SW480 (cell line): ENCODE measurements at places on chromosomes 16 and 17.

DNA sequence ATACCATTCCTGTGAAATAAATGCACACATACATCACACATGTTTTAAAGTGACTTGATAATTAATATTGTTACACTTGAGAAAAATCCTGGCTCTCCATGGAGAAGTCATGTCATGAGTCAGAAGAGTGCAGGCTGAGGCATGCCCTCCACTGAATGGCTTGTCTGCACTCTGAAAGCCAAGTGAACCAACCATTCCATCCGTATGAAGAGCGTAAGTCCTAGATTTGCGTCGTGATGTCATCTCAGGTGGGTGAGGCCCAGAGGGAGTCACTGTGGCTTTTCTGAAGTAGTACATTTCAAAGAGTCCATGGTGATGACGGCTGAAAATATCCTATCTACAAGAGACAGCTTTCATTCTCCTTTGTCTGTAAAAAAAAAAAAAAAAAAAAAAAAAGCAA, 83.5 kb upstream of the IRX5 start:
- DNase-seq: peak; percentile 79

- DNase-seq: no peak
These were observed 353.7 kb downstream of the SHISA9 start for GRCh38 chr16:13254998-13255614.

- DNase-seq: no peak
These were observed 177.9 kb downstream of the WSCD1 start for GRCh38 chr17:6248061-6248460.

DNA sequence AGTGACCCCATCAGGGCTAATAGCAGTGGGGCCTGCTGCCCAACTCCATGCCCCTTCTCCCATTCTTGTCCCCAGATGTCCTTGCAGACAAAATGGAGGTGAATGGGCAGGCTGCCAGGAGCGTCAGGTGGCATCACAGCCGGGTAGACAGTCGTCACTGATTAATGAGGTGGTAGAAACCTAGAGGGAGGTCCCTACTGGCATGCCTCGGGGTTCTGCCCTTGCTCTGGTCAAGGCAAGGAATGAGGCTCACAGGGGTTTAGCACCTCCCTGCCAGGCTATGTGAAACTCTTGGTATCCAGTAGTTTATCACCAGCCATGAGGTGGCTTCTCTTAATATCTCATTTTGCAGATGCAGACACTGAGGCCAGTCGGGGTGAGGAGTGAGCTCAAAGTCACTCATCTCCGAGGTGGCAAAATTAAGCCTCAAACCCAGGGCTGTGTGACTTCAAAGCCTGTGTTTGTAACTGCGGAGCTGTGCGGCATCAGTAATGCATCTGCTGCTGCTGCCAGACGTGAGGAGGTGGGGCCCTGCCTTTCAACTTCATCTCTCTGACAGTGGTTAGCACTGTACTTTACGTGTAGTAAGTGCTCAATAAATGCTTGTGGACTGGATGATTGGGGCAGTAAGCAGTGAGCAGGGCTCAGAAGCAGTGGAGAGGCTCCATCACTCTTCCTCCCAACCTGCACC, 21.3 kb downstream of the RAI1 start:
- no peak for DNase-seq

DNA sequence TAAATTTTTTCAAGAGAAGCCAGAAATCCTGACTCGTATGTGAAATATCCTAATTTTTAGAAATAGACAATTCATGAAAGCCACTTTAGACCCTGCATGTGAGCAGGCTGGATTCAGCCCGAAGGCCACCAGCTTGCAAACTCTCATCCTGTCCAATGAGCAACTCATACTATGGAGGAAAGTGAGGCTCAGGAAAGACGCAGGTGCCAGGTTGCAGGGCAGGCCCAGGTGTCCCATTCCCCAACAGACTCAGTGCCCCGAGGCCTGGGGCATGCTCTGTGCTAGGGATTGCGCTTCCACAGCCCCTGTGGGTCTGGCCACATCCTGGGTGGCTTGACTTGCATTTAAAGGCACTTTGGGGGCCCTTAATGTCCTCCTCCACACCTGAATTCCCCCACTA, 16.7 kb upstream of the RASD1 start:
- no peak for DNase-seq

GRCh38 chr17:8122422-8122923, 1.4 kb downstream of the HES7 start:
- peak; percentile 70 for DNase-seq

GRCh38 chr16:53899431-53899830, 195.5 kb downstream of the FTO start:
- DNase-seq: no peak

- DNase-seq: peak; percentile 7
These were observed 481.3 kb downstream of the TMEM114 start for GRCh38 chr16:8108991-8109509.

- peak; percentile 21 for DNase-seq
These were observed 10.5 kb upstream of the NUDT7 start for GRCh38 chr16:77711775-77712174.

DNA sequence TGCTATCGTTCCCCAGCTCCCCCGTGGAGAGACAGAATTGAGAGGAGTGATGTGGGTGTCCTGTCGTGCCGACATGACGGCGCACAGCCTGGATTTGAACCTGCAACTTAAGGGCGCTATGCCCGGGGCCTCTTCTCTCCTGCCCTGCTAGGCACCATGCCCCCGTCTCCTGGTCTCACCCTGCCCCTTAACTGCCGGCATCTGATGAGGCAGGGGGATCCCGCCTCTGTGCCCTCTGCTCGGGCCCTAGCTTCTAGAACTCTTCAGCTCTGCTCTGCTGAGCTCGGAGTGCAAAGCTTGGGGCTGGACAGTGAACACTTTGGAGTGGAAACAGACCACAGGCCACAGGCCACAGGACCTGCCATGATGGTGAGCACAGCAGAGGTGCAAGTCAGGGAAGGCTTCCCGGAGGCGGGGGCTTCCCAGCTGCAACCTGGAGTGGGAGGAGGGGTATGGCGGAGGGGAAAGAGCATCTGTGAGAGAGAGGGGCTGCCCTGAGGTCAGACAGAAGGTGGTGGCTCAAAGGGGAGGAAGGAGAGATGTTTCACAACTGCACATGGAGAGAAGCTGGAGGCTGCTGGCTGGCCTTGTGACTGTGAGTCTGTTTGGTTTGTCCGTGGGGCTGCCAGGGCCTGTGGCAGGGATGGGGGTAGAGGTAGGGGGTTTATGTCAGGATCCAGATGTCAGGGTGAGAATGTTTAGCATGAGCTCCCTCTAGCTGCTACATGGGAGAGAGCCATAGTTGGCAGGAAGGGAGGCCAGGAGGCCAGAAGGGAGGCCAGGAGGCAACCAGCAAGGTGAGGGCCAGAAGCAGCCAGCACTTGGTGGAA, 107.8 kb downstream of the CRLF3 start:
- DNase-seq: no peak

DNA sequence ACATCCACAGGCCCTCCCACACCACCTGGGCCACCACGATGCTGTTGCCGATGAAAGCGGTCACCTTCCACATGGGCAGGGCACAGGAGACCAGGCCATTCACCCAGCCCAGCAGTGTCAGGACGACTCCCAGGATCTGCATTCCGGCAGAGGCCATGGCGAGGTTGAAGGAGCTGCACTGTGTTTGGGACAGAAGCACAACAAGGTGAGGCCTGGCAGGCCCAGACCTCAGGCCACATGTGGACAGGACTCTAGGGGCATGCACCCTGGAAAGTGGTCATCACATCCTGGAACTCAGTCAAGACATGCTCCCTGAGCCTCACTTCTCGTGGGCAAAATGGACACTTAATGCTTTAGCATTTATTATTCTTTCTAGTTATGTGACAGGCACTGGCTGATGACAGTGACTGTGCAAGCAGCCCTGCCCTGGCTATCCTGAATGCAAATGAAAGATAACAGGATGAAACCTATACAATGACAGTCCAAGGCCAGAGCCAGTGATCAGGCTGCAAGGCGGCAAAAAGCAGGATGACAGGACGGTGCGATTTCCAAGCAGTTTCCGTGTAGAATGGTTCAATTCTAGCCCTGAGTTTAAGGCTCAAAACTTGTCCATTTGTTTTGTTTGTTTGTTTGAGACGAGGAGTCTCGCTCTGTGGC, 2.0 kb downstream of the CLDN6 start:
- DNase-seq: no peak

- no peak for DNase-seq
These were observed 2.5 kb downstream of the TBX21 start for GRCh38 chr17:47735536-47736011.

DNA sequence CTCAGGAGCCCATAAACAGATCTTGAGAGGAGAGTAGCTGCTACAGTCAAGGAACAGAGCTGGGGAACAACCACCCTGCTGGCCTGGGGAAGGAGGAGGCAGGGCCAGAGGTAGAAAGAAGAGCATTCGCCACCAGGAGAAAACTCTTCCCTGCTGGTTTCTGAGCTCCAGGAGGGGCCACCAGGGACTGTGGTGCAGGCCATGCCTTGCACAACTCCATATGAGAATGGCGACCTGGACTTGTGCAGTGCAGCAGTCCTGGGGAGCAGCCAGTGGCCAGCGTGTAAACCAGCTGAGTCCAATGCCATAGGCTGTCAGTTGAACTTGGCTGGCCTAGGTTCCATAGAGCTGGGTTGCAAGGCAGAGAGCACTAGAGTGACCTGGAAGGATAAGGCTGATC, 11.6 kb downstream of the SLC13A2 start:
- DNase-seq: no peak

GRCh38 chr16:53781023-53781605, 77.2 kb downstream of the FTO start:
- DNase-seq: peak; percentile 75

- DNase-seq: peak; percentile 32
These were observed 59.8 kb downstream of the NEUROD2 start for GRCh38 chr17:39547713-39548478.

DNA sequence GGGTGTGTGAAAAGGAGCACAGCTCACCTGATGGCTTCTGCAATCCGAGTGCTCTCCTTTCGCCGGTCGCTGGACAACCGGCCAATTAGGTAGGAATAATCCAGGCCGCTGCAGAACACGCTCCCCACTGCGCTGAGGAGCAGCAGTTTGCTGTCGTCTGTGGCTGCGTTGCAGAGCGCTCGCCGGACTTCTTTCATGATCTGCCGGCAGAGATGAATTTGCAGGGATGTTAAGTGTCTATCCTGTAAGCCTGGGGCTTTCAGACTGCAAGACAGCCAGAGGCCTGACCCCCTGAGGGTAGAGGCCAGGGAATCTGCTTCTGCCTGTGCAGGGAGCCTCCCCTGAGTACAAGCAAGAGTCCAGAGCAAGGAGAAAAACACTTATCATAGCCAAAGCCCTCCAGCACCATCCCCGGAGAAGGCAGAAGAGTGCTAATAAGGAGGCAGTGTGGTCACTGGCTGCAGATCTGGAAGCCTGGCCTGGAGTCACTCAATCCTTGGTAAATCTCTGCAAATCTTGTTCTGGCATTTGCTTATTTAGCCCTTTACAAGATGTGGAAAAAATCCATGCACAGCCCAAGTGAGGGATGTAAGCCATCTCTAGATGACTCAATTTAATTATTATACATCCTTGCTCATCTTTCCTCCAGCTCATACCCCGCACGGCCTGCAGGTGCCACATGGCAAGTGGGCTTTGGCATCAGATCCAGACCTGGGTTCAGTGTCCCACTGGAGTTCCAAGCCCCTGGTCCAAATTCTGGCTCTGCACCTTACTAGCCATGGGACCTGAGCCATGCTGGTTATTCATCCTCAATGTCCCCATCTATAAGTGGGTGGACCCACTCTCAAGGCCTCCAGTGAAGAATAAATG, 80.2 kb downstream of the DYNLRB2 start:
- no peak for DNase-seq

DNA sequence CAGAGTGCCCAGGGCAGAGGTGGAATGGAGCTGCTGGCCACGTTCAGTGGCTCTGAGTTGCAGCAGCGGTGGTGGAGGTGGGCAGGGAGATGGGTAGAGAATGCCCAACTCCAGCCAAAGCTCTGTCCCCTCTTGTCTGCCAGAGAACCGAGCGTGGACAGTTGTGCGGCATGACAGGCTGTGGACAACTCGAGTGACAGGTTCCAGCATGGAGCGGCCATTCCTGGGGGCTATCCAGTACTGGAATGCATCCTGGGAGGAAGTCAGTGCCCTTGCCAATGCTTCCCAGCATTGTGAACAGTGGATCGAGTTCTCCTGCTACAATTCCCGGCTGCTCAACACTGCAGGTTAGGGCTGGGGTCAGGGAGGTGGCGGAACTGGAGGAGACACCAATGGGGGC, 8.3 kb downstream of the CNTNAP1 start:
- no peak for DNase-seq

DNA sequence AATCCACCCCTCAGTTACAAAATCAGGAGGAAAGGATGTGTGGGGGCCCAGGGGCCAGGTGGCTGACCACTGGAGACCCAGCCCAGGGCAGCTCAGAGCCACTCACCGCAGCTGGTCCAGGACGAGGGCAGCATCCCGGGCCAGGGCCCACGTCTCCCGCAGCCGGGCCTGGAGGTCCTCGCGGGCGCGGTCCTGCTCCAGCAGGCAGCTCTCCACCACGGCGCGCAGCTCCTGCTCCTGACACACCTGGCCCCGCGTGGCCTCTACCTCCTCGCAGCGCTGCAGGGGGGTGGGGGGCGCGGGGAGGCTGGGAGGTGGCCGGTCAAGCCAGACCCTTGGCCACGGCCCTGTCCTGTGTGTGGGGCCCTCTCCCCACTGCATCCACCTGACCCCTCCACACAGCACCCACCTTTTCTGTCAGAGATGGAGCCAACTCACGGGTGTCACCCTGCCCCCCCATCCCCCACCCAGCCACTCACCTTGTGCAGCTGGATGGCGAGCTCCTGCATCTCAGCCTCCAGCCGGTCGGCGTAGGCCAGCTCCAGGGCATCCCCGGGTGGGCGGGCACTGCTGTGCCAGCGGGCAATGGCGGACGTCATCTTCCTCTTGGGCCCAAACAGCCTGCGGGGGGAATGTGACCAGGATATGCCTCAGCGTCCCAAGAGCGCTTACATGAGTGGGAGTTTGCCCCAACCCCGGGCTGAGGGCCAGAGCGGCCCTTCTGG, 5.1 kb downstream of the NUDT16L1 start:
- no peak for DNase-seq

DNA sequence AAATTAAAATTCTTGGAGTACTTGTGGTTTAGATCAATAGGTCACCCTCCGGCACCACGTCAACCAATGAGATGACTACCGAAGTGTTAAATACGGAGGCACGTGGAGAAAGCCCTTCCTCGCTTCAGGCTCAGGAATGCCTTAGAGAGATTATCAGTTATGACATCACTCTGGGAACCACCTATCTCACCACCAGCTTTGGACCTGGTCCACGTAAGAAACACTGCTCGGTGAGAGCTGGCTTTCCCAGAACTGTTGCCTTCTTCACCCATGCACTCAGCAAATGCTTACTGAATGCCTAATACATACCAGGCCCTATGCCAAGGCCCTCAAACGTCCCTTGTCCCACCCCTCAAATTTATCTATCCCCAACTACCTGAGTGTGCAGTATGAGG, 71.3 kb downstream of the SMG6 start:
- DNase-seq: no peak

DNA sequence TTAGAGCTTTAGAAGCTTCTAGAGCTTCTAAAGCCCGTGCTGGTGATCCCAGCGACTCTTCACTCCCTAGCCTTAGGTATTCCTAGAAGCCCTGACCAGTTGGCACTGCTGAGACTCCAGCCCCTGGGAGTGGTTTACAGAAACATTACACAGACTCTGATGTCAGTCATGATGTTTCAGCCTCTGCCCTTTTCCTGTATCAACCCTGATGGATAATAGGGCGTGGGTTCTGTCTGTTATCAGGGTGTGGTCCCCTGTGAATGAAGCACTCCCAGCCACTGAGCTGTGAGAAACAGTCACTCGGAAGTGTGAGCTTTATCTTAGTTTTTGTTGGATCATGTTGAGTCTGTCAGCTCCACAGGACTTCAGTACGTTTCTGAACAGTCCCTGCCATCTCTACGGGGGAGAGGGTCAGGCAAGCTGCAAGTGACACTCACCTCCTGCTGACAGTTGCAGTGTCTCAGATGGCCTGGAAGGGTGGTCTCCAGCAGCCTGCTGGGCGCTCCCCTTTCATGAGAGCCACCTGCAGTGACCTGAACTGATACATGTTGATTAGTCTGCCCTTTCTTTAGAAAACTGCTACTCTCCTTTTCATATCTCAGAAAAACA, 12.8 kb downstream of the GOSR2 start:
- no peak for DNase-seq
